ENCODE measurements at places on chromosomes 2 and 18.

DNA sequence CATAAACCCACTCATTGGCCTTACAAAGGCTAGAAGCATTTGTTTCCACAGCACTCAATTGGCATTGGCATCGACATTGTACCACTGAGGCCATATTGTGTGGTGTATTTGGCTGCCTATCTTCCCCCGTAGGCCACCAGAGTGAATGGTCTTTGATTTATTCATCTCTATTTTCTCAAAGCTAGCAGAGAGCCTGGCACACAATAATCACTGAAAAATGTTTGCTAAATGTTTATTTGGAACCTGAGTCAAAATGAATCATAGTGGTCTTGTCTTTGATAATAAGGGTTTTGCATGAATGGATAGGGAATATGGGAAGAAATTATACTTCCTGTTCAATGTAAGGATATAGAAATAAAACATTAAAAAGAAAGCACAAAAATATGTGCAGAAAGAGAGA is 107.3 kb upstream of the SLC8A1 start:
- no peaks in the 10 kb centered on the region for H3K27me3 ChIP-seq
- no peak overlapping the region for H3K4me3 ChIP-seq
- H3K27ac ChIP-seq: no peak overlapping the region
- no peaks in the 10 kb centered on the region for H3K4me1 ChIP-seq
- no peak for DNase-seq
- H3K36me3 ChIP-seq: no peaks in the 10 kb centered on the region

GRCh38 chr2:138811431-138811830 is 31.2 kb upstream of the NXPH2 start:
- no peak overlapping the region for H3K4me3 ChIP-seq
- DNase-seq: no peak
- H3K4me1 ChIP-seq: no peaks in the 10 kb centered on the region
- H3K27ac ChIP-seq: no peak overlapping the region
- no peaks in the 10 kb centered on the region for H3K36me3 ChIP-seq
- H3K27me3 ChIP-seq: peaks cover 4% of the 10 kb centered on the region

DNA sequence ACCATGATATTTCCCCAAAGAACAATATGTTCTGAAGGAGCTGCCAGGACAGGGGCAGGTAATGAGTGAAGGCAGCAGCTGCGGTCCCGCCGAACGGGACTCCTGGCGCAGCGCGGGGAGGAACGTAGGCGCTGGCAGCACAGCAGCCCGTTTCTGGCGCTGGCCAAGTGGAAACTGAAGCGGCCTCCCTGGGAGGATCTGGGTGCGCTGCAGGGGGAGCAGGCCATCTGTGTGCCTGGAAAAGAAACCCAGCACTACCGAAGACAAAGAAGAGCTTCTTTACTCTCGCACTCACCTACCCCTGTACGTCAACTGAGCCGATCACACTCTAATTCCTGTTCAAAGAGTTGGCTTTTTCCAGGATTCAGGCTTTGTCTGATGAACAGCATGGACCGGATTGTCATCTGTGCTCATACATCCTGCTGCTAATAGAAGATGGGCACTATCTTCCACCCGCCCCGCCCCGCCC is 11.8 kb downstream of the G6PC2 start:
- no peak for DNase-seq
- H3K4me1 ChIP-seq: no peaks in the 10 kb centered on the region
- H3K36me3 ChIP-seq: no peaks in the 10 kb centered on the region
- no peak overlapping the region for H3K27ac ChIP-seq
- H3K4me3 ChIP-seq: peak overlapping the region; percentile 46

- H3K4me3 ChIP-seq: no peak overlapping the region
- no peaks in the 10 kb centered on the region for H3K27me3 ChIP-seq
- H3K27ac ChIP-seq: no peak overlapping the region
- no peaks in the 10 kb centered on the region for H3K36me3 ChIP-seq
- H3K4me1 ChIP-seq: no peaks in the 10 kb centered on the region
These were observed 317.2 kb upstream of the FIGN start for GRCh38 chr2:164053021-164053420.

GRCh38 chr18:31233621-31234275 is 71.1 kb upstream of the DSC1 start:
- H3K36me3 ChIP-seq: no peaks in the 10 kb centered on the region
- DNase-seq: no peak
- no peak overlapping the region for H3K4me3 ChIP-seq
- no peaks in the 10 kb centered on the region for H3K27me3 ChIP-seq
- no peaks in the 10 kb centered on the region for H3K4me1 ChIP-seq
- H3K27ac ChIP-seq: no peak overlapping the region

DNA sequence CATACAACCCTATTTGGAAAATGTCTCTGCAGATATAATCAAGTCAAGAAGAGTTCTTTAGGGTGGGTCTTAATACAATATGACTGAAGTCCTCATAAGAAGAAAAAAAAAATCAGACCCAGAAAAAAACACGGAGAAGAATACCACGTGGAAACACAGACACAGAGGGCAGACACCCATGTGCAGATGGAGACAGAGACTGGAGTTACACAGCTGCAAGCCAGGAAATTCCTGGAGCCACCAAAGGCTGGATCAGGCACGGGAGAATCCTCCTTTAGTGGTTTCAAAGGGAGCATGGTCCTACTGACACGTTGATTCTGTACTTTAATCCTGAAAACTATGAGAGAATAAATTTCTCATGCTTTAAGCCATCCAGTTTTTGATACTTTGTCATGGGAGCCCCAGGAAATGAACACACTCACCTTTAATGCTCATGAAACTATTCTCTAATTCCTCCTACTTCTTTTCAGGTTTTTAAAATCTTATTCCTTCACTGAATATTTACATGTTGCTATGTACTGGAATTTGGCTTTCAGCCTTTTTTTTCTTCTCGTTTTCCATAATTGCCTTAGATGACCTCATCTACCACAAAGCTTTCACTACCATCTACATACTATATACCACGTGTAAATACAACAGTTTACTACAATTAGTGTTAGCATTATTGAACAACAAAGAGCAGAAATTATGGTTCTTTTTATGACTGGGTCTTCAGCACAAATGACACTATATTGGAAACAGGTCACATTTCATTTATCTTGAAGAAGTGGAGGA is 529.1 kb downstream of the IRS1 start:
- no peak for DNase-seq
- H3K4me3 ChIP-seq: no peak overlapping the region
- no peaks in the 10 kb centered on the region for H3K27me3 ChIP-seq
- no peak overlapping the region for H3K27ac ChIP-seq

DNA sequence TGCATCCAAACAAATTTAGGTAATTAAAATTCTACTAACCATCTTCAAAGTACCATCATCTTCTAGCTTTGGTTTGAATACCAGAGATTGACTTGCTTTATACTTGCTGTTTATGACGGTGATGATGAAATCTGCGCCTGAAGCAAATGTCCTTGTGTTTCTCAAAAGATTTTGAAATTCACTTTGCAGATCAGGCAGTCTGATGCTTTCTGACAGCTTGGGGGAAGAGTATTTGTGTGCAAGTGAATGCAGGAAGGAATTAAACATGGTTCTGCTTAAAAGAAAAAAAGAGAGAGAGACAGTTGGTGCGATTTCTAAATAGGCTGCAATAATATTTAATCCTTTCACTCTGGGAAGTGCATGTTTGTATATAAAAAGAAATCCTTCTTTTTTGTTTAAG is 29.6 kb downstream of the CSRNP3 start:
- DNase-seq: no peak
- H3K27ac ChIP-seq: no peak overlapping the region
- no peaks in the 10 kb centered on the region for H3K36me3 ChIP-seq
- no peak overlapping the region for H3K4me3 ChIP-seq
- no peaks in the 10 kb centered on the region for H3K4me1 ChIP-seq
- H3K27me3 ChIP-seq: no peaks in the 10 kb centered on the region

- no peaks in the 10 kb centered on the region for H3K27me3 ChIP-seq
- no peak for DNase-seq
- no peak overlapping the region for H3K27ac ChIP-seq
- H3K4me3 ChIP-seq: no peak overlapping the region
These were observed 302.3 kb downstream of the IRS1 start for GRCh38 chr2:226497146-226497909.

- H3K27ac ChIP-seq: no peak overlapping the region
- no peaks in the 10 kb centered on the region for H3K27me3 ChIP-seq
- no peaks in the 10 kb centered on the region for H3K36me3 ChIP-seq
- no peak overlapping the region for H3K4me3 ChIP-seq
- no peaks in the 10 kb centered on the region for H3K4me1 ChIP-seq
- DNase-seq: no peak
These were observed 279.5 kb upstream of the PARD3B start for GRCh38 chr2:204265681-204266181.

GRCh38 chr2:191557841-191558240 is 120.1 kb upstream of the NABP1 start:
- no peak overlapping the region for H3K4me3 ChIP-seq
- H3K27me3 ChIP-seq: no peaks in the 10 kb centered on the region
- H3K27ac ChIP-seq: no peak overlapping the region
- no peak for DNase-seq

DNA sequence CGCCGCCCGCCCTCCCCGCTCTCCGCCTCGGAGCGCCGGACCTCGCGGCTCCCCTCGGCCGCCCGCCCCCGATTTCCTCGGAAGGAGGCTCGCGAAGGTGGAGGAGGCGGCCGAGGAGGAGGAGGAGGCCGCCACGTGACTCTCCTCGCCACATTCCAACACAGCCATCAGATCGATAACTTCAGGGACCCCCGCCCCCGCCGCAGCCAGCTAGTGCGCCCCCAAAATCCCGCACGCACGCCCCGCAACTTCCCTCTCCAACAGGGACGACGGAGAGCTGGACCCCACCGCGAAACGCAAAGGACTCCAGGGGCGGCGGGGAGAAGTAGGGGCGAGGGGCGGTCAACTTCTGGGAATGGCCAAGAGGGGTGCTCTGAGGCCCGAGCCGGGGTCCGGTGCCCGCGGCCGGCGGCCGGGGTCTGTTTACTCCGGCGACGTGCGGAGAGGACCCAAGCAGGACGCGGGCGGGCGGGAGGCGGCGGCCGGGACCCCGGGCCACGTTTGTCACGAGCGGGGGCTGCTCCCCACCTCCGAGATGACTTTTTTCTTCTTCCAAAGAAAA is 2.0 kb downstream of the ZNF521 start:
- no peak for DNase-seq
- H3K4me1 ChIP-seq: peaks cover 28% of the 10 kb centered on the region
- peak overlapping the region; percentile 55 for H3K4me3 ChIP-seq
- H3K36me3 ChIP-seq: no peaks in the 10 kb centered on the region
- peaks cover 6% of the 10 kb centered on the region for H3K27me3 ChIP-seq
- peak overlapping the region; percentile 87 for H3K27ac ChIP-seq

- H3K4me3 ChIP-seq: no peak overlapping the region
- no peaks in the 10 kb centered on the region for H3K36me3 ChIP-seq
- DNase-seq: no peak
- H3K27me3 ChIP-seq: no peaks in the 10 kb centered on the region
These were observed 34.9 kb downstream of the OSBPL1A start for GRCh38 chr18:24362757-24363156.

DNA sequence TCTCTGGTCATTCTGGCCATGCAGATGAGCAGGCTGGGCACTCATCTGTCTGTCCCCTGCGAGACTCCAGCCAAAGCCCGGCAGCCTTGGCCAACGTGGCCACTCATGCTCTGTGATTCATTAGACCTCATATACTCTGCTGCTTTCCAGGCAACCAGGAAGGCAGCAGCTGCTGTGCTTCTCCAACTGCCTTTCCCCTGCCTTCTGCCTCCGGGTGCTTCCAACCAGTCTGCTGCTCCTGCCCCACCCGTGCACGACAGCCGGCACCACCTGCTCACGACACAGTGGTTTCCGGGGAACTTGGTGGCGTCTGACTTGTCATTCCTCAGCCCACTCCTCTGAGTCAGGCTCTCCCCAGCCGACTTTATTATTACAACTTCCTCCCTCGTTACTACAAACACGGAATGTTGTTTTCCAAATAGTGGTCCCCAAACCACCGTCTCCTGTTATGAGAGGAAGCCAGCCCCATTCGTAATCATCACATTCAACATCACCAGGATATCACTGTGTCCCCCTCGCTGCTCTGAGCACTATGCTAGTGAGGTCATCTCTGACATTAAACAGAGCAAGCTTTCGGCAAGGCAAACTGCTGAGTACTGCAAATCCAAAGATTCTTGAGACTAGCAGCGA is 392.4 kb downstream of the ALK start:
- no peak overlapping the region for H3K4me3 ChIP-seq
- no peaks in the 10 kb centered on the region for H3K4me1 ChIP-seq
- H3K27ac ChIP-seq: no peak overlapping the region
- no peaks in the 10 kb centered on the region for H3K27me3 ChIP-seq
- H3K36me3 ChIP-seq: no peaks in the 10 kb centered on the region

All from esophagus squamous epithelium (tissue), 5 donors.